GM04504 (cell line): ENCODE measurements at places on chromosomes 3 and 15.

DNA sequence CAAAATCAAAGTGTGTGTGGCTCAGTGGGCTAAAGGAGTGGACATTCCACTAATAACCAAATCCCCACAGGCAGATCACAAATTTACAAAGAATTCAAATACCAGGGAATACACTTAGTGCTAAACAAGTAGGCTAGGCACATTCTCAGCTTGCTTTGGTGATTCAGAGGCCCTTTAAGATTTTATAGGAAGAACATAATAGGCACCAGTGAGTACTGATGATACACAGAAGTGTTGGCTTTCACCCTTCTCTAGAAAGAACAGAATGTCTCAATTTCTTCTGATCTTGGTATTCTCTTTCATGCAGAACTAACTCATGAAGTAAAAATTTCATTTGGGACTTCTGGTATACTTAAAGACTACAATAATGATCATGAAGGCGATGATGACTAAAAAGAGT is 55.0 kb downstream of the POLR2M start:
- DNase-seq = no peak

GRCh38 chr3:142850395-142851023 is 38.4 kb downstream of the PCOLCE2 start:
- peak; percentile 82 for DNase-seq

- DNase-seq = no peak
Measured at GRCh38 chr15:73318463-73319351, 50.1 kb downstream of the HCN4 start.

DNA sequence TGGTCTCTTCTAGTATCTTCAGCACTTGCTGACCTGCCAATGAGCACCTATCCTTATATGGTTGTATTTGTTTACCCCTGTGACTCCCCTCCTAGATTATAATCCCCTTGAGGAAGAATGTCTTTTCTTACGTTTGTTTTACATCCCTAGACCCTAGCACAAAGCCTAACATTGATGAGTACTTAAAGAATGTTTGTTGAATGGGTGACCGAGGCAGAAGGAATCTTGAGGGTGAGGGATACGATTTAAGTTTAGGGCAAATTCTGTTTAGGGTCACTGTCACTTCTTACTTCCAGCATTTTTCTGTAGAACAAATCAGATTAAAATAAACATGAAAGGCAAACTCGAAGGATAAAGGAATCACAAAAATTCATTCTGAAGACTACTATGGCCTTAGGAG is 80.9 kb upstream of the FAM98B start:
- no peak for DNase-seq
